Activated T-helper 17 cell treated with anti-CD3 and anti-CD28 coated beads, Interleukin-2, amount 50 U/mL, for 72 hours (primary cell): ENCODE measurements at places on chromosomes 2 and 18. TPM values are rescaled to one million over a fixed set of nuclear protein-coding genes. Genes with fewer than 3 reads are reported as not detected.

Gene GAL3ST2
- total RNA-seq, result 0.35 TPM

Gene FMNL2
- total RNA-seq, result 2.7 TPM

Gene MALL
- total RNA-seq, result 0.13 TPM

Gene TMEM178A
- total RNA-seq, result not detected

Gene IL1RN
- total RNA-seq, result 12.8 TPM

Gene DNAH7
- not detected for total RNA-seq

- peak; percentile 82 for ATAC-seq
Measured at GRCh38 chr2:179107737-179108136, 57.8 kb upstream of the CCDC141 start.

GRCh38 chr2:240737958-240738357, 46.3 kb downstream of the AQP12A start:
- no peak for ATAC-seq

DNA sequence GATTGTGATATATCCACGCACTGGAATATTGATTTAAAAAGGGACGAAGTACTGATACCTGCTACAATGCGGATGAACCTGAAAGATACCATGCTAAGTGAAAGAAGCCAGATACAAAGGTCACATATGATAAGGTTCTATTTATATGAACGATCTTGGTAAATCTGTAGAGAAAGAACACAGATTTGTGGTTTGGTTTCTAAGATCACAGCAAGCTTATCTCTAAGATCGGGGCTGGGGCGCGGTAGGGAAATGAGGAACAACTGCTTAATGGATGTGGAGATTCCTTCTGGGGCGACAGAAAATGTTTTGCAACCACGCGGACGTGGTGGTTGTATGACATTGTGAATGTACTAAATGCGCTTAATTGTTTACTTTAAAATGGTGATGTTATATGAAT, 60.1 kb downstream of the NEDD4L start:
- no peak for ATAC-seq

GRCh38 chr2:83826577-83826976, 632.5 kb downstream of the SUCLG1 start:
- no peak for ATAC-seq

GRCh38 chr2:66849153-66849755, 414.3 kb downstream of the MEIS1 start:
- no peak for ATAC-seq

GRCh38 chr2:61759005-61759404, 94.9 kb downstream of the FAM161A start:
- no peak for ATAC-seq

DNA sequence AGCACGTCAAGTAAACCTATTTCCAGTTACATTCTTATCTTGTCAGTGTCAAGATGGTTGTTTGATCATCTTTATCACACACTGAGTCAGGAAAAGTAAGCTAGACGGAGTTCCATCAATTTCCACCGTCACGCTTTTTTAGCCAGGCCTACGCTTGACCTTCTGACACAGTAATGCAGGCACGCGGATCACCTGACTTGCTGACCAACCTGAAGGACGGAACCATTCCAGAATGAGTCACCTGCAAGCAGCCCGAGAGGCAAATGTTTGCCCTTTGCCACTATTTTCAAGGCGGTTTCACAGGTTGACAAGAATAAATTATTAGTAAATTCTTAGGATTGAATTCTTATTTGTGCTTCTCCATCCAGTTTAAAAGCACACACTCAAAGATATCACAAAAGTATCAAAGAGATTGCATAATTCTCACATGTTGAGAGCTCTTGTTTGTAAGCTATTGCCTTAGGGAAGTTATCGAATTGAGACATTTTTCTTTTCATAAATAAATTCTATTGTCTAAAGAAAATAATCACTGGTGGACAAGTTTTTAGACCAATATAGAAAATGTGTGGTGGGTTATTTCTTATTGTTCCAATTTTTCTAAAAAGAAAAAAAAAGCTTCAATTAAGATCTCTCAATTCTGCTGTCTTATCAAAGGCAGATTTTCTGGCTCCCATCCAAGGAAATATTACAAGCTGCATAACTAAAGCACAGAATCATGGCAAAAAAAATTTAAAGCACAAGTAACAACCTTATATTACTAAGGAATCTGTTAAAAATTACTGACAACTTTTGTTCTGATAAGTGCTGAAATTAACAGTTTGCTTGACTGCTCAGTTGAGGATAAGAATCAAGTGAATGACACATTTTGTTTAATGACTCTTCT, 31.9 kb downstream of the UXS1 start:
- ATAC-seq, result no peak

GRCh38 chr18:53971331-53971730, 253.1 kb downstream of the MBD2 start:
- ATAC-seq, result no peak

- ATAC-seq, result peak; percentile 74
Measured at GRCh38 chr2:23788100-23788499, 138.8 kb downstream of the ATAD2B start.

- ATAC-seq, result peak; percentile 70
Measured at GRCh38 chr2:171247741-171248662, 87.3 kb upstream of the TLK1 start.

DNA sequence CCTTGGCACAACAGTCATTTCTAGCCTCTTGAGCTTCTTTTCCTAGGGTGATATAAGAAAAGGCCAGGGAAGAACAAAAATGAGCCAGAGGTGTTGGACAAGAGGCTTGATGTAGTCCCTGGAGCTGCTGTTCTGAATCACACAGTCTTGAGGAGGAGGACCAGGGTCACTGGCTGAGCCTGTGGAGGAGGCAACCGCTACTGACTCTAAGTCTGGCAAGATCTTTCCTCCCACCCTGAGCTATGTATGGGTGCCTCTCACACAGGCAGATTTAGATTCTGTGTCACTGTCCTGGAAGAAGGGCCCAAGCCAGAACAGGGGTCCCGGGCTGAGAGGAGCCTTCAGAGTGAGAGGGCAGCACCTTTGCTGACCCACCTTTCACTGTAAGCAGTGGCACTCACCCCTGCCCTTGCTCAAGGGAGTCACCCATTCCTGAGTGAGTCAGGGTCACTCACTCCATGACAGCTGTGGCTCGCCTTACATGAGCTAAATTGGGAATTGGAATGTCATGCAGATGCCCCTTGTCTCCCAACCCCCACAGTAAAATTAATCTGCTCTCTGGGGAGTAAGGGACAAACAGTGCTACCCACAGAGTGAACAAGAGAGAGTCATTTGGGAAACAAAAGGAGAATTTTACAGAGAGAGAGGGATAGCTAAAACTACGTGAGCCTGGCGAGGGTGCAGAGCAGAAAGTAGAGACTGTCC, at the start of gene TRIM54:
TSS of gene TRIM54 (plus strand) at position 575 of the 705 bp plus-strand sequence. CDS start 303 bp downstream, outside the sequence.
- ATAC-seq, result no peak

DNA sequence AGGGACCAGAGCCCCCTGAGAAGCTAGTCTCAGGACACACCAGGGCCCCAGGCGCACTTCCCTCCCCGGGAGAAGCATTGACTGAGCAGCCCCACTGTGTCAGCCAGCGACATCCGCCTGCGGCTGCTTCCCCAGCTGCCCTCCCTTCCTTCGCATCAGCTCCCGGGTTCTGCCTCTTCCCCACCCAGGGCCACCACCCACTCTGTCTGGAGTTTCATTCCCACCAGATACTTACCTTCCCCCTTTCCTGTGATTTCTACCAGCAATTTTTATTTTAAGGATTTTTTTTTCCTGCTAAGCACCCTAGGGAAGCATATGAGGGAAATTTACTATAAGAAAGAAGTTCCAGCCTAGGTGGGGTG, 99.2 kb downstream of the SMAD7 start:
- ATAC-seq, result no peak

DNA sequence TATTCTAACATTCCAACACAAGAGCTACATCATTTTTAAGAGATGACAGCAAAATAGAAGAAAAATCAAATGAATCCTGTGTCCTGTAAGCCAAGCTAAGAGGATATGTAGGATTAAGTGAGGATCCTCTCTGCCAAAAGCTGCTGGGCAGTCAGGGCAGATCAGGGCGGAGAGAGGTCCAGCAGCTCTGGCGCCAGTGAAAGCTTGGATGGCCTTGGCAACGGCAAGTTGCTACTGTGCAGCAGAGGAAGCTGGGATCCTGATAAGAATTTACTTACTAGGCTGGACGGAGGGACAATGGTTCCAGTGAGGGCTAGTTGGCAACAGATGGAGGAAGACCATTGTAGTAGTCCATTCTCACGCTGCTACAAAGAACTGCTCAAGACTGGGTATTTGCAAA, 391.5 kb downstream of the XIRP2 start:
- no peak for ATAC-seq

- no peak for ATAC-seq
Measured at GRCh38 chr18:65282096-65282495, 468.7 kb upstream of the CDH7 start.

- no peak for ATAC-seq
Measured at GRCh38 chr2:70546376-70546775, 7.2 kb downstream of the TGFA start.

GRCh38 chr2:229344151-229344551, 73.1 kb upstream of the PID1 start:
- no peak for ATAC-seq

DNA sequence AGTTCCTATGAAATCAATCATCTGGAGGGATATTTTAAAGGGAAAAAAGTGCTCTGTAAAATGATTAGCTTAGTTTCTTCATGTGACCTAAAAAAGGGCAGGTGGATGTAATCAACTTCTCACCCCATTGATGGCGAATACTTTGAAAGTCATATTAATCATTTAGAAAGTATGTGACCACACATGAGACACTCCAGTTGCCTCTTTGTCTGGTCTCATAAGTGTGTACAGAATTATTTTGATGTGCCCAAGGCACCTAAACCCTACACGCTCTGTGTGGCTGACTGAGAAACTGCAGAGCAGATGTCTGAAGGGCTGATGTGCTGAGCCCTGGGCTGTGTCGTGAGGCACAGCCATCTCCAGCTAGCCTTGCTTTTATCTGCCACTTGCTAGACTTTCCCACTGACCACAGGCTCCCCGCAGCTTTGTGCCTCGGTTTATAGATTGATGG, 26.9 kb downstream of the SGPP2 start:
- peak; percentile 92 for ATAC-seq

DNA sequence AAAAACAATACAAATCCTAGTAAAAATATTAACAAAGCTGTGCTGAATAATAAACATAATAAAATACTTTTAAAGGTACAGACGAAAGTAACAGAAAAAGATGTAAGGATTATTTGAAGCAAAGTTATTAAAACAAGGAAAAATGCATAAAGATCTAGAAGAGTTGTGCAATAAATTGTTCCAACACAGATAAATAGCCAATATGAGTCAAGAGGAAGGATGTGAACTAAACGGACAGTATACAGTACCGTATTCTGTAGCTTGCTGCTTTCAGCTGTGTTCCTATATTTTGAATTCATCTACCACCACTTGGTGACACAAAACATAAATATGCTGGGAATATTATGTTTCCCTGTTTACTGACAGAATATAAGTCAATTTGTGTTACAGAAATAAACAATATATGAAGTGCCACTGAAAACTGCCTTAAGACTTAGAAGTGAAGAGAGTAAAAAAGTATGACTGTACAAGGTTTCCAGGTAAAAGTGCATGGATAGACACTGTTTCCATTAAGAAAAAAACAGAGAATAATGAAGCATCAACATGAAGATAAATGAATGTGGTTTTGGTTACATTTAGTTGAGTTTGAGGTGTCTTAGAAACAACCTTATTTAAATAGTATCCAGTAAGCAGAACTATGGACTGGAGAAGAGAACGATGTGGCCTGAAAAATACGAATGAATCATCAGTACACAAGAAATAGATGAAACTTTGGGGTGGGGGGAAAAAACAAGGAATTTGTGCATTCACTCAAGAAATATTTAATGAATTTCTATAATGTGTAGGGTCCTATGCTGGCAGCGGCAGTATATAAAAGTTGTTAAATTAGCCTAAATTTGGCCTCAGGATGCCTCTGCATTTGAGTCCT, 13.1 kb downstream of the PPP3R1 start:
- ATAC-seq, result peak; percentile 67
